Body of pancreas (tissue), 4 donors: ENCODE measurements at places on chromosomes 2 and 18. TPM values are rescaled to one million over a fixed set of nuclear protein-coding genes. Genes with fewer than 3 reads are reported as not detected.

Gene LRP2
- not detected for total RNA-seq

Gene RNF138
- 5.3 TPM for total RNA-seq

Gene DUSP19
- total RNA-seq = 2.0 TPM

Gene MAP2
- 14.2 TPM for total RNA-seq

Gene SERPINB3
- not detected for total RNA-seq

Gene TMEM169
- total RNA-seq = 0.26 TPM

Gene ADNP2
- total RNA-seq = 9.2 TPM

Gene FOXI3
- not detected for total RNA-seq

Gene CERKL
- total RNA-seq = 0.52 TPM

Gene SPC25
- not detected for total RNA-seq

Gene MGAT4A
- total RNA-seq = 40.5 TPM

Gene ACVR1C
- 1.6 TPM for total RNA-seq

Gene ZNF2
- total RNA-seq = 2.3 TPM

Gene SMYD1
- total RNA-seq = not detected

Gene INO80D
- 10.6 TPM for total RNA-seq

Gene PLCD4
- total RNA-seq = 0.52 TPM

Gene SLC5A7
- not detected for total RNA-seq

Gene SPATA3
- total RNA-seq = not detected

Gene COPS9
- 184 TPM for total RNA-seq

Gene CCDC88A
- total RNA-seq = 50.4 TPM

Gene KLHL30
- total RNA-seq = 0.26 TPM

Gene CDK5R2
- total RNA-seq = not detected

Gene RASGRP3
- total RNA-seq = 22.1 TPM

Gene EFEMP1
- total RNA-seq = 25.1 TPM

Gene GALNT13
- 5.7 TPM for total RNA-seq

Gene RGPD3
- total RNA-seq = not detected

Gene PKDCC
- total RNA-seq = 93.9 TPM

Gene PXDN
- 41.9 TPM for total RNA-seq

Gene CCL20
- total RNA-seq = not detected

Gene HRH4
- not detected for total RNA-seq

Gene SRD5A2
- 0.26 TPM for total RNA-seq

Gene PLEKHH2
- total RNA-seq = 5.6 TPM

Gene DNAH7
- 11.2 TPM for total RNA-seq

Gene ZDBF2
- 13.5 TPM for total RNA-seq

Gene STARD6
- total RNA-seq = not detected

Gene ONECUT2
- 3.1 TPM for total RNA-seq

Gene RNU2-63P
- total RNA-seq = not detected

Gene GFPT1
- total RNA-seq = 34.6 TPM

Gene GAREM2
- total RNA-seq = 1.6 TPM

Gene LYG1
- total RNA-seq = 1.6 TPM
